Posterior cingulate gyrus (tissue), 11 donors: ENCODE measurements at places on chromosomes 13 and 19.

GRCh38 chr19:32296694-32297093 is 48.7 kb upstream of the ZNF507 start:
- no peak for DNase-seq

- no peak for DNase-seq
Observed at GRCh38 chr19:18233224-18233825, 7.1 kb upstream of the PDE4C start.

- no peak for DNase-seq
Observed at GRCh38 chr13:53060840-53061490, 32.4 kb downstream of the OLFM4 start.

DNA sequence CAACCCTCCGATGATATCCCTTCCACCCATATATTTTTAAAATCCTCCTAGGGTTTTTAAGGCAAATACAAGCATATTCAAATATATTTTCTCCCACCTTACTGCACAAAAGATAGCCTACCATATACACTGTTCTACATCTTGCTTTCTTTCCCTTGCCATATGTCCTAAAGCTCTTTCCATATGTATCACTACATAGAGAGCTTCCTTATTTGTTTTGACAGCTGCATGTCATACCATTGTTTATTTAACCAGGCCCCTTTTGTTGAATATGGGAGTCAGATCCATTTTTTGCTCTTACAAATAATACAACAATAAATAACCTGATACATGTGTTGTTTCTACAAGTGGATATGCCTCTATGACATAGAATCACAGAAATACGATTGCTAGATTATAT is 32.8 kb upstream of the WDFY2 start:
- DNase-seq, result no peak

- DNase-seq, result no peak
Observed at GRCh38 chr19:8150998-8151766, 1.8 kb upstream of the FBN3 start.

GRCh38 chr13:37682496-37682895 is 83.9 kb upstream of the POSTN start:
- DNase-seq, result no peak

DNA sequence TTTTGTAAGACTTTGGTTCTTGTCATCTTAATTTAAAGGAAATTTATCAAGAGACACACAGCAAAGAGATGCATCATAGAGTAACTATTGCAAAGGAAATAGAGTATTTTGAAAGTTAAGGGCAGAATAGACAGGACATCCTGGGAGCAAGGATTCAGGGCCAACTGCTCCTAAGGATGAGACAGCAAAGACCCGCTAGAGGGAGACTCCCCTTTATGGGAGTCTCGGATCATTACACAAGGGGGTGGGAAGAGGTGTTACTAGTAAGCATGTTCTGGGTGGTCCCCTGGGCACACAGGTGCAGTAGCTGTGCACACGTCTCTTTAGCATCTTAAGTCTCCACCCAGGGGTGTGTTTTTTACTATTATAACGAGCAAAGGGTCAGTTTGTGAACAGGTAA is 9.6 kb downstream of the ZSCAN5C start:
- no peak for DNase-seq

- DNase-seq, result no peak
Observed at GRCh38 chr13:111036665-111037064, 78.4 kb upstream of the ARHGEF7 start.

DNA sequence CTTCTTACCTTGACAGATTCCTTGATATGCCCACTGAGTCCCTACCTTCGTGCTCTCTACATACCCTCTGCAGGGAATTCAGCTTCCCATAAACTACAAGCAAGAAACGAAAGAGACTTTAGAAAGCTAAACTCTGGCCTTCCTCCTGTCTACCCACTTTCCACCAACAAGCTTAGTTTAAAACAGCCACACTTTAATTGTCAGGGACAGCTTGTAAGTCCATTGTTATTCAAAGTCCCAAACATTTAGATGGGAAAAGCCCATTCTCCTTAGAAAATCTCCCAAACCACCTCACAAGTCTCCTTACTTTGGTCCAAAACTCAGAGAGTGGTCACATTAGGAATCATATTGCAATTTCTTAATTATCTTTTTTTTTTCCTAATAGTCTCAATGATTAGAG is 2695.8 kb downstream of the PCDH9 start:
- no peak for DNase-seq

- DNase-seq, result no peak
Observed at GRCh38 chr13:27353166-27353583, 71.2 kb upstream of the GTF3A start.

DNA sequence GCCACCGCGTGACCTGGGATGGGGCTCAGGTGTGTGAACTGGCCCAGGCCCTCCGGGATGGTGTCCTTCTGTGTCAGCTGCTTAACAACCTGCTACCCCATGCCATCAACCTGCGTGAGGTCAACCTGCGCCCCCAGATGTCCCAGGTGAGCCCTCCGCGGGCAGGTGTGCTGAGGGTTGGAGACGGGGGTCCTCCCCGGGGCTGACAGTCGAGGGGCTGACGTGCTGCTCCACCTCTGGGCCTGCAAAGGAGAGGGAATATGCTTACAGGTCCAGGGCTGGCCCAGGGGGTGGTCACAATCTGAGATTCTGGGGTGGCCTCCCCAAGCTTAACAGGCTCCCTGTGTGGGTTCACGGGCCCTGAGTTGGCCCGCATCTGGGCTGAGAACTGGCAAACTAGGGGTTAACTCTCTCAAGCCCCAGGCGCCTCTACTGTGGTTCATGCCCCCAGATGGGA is 386 bp downstream of the VAV1 start:
- no peak for DNase-seq

DNA sequence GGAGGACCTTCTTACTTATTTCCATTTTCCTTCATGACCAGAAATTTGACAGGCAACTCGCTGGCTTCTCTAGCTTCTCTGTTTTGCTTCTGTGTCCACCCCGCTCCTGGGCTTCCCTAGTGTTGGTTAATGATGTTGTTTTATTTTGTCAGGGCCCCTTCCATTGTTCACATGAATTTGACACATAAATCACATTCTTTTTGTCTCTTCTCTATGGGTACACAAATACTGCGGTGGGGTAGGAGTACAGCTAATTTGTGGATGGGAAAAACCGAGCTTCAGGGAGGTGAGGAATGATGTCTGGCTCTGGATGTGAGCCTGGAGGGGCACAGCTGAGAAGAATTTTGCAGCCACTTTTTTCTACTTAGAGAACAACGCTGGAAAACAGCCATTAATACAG is 199.8 kb downstream of the DNAJC15 start:
- no peak for DNase-seq

DNA sequence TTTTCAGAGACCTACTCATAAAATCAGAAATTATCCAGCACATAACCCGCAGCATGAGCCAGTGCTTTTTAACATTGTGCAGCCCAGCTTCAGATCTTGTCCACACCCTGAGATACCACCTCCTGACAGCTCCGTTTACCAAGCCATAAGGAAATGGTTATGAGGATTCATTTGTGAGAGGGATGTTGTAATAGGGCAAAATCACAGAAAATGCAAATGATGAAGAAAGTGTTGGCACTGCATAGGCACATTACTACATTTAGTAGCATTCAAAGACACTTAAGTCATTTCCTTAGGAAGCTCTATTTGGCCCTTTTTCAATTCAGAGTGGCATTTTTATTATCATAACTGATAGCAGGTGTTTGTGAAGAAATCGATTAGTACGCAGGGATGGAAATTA is 277.5 kb downstream of the DNAJC15 start:
- no peak for DNase-seq

- no peak for DNase-seq
Observed at GRCh38 chr19:57192077-57192420, 749 bp downstream of the ZNF264 start.

DNA sequence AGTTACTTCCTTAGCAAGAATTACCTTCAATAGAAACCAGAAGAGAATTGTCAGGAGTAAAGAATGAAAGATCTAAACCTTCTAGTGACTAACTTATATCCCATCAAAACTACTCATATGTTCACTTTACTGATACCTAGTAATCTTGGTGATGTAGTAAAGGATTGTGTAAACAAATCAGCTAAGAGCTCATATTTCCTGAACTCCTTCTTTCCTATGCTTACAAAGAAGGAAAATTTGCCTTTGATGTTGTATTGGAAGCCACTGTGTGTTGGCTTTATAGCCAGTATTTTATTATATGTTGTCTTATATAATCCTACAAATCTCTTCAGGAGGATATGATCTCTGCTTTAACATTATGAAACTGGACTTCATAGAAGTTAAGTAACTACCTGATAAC is 671.0 kb downstream of the PCDH9 start:
- no peak for DNase-seq

GRCh38 chr13:65500481-65500880 is 1729.7 kb downstream of the PCDH9 start:
- DNase-seq, result no peak

- DNase-seq, result no peak
Observed at GRCh38 chr19:55594996-55595545, 4.2 kb downstream of the FIZ1 start.

GRCh38 chr19:8455018-8455417 is 10.2 kb downstream of the HNRNPM start:
- DNase-seq, result no peak

DNA sequence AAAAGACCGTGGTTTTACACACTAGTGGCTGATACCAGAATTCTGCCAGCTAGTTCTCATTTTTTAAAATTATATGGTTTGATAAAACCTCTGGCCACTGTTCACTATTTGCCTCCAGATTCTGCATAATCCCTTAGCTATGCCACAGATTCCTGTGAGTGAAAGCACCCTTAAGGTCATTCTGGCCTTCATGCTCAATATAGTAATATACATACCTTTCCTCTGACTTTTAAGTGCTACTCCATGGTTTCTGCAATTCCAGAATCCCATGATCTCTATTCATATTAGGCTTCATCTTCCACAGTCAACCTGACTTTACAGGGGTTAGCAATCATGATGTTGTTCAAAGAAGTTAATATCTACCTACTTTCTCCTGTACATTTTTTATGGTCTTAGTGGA is 274.1 kb upstream of the EDNRB start:
- DNase-seq, result no peak

DNA sequence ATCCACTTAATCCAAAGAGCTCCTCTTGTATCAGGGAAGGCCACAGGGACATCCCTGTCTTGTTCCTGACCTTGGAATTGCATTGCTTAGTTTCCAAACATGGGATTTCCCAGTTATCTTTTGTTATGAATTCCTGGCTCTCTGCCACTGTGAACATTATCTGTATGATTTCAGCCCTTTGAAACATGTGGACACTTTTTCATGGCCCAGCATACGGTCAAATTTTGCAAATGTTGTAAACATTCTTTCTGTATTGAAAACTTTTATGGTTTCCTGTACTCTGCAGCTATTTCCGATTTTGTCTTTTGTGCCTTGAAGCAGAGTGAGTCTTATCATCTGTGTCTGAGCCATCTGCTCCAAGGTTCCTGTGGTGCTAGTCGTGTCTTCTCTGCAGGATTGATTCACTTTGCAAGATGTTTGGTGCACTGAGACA is 4.5 kb upstream of the CFAP97D2 start:
- no peak for DNase-seq

DNA sequence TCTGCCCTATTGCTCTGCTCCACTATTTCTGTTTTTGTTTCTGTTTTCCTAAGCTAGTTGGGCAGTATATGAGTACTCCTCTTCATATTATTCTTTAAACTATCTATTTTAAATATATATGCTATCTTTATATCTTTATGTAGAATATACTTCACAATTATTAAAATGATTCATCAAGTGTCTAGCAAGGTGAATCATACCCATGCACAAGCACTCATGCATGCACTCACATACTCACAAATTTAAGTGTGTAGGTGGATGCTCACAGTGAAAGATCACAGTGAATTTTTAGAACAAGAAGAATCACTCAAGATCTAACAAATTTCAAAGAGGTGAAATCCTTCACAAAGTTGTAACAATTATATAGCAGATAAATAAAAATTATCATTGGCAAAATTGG is 435.6 kb upstream of the SLITRK5 start:
- DNase-seq, result no peak
